ENCODE measurements at places on chromosomes 11 and 22.

- no peak for DNase-seq
Measured at GRCh38 chr11:119384332-119384731, 2.8 kb upstream of the USP2 start.

DNA sequence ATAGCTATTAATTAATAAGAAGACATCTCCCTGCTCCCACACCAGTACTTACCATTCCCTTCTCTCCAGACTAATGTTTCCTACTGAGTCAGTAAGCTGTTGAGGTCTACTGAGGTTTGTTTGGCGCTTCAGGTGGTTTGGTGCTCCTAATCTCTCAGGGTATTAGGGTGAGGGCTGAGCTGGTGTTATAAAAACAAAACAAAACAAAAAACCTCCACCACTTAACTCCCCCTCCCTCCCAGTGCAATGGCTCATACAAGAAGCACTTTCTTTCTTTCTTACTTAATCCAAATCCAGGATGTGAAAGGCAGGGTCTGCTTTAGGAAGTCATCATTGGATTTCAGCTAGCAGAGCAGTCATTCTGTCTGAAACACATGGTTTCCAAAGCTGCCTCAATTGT, 15.3 kb downstream of the CSTPP1 start:
- no peak for DNase-seq

GRCh38 chr11:133787379-133788141, 57.8 kb downstream of the SPATA19 start:
- no peak for DNase-seq

DNA sequence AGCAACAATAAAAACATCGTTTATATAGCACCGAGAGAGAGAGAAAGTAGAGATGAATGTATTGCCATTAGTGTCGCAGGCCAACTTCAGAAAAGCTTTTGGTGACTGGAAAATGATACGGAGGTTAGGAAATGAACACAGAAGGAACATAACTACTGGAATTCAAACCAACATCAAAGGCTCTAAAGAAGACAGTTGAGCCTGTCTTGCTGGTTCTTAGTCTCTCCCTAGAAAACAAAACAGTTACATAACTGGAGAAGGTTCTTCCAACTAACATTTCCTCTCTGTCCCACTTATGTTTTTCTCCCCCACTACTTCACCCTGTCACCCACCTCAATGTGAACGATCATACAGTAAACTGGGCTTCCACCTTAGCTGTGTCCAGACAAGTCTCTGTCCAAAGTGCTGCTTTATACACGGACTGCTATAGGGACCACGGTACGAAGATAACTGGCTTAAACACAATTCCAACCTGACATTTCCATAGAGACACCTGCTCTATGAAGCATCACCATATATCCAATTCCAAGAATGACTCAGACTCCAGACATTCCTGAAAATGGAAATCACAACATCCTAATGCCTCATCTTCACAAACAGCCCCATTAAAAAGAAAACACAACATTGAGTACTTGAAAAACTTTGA, 85.2 kb upstream of the ARHGAP32 start:
- no peak for DNase-seq

DNA sequence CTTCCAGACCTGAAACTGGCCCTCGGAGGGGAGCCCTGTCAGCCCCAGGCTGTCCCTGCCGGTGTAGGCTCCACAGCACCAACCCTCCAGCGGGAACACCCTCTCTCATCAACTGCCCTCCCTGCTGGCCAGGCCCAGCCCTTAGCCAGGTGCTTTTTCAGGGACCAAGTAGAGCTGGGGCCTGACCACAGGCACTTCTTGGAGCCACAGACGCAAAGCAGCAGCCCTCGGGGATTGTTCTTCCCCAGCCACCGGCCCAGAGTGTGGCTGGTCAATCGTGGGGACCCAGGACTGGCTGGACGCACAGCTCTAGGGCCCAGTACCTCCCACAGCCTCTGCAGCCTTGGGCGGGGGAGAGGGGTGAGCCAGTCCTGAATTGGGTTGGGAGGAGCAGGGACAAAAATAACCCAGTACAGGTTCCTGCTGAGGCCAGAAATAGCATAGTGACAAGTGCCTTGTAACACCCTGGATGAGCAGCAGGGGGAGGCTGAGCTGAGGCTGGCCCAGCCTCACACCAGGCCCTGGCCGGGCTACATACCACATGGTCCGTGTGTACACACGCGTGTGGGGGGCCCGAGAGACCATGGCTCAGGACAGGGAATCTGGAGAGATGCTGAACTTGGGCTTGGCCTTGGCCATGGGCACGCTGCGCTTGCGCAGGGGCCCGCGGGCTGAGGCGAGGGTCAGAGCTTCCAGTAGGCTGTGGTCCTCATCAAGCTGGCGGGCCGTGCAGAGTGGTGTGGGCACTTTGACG, 2.0 kb downstream of the KCNJ11 start:
- DNase-seq = no peak

- no peak for DNase-seq
Measured at GRCh38 chr11:100942016-100942415, 187.6 kb downstream of the PGR start.

- no peak for DNase-seq
Measured at GRCh38 chr11:134038897-134039470, 29.9 kb upstream of the JAM3 start.

- DNase-seq = no peak
Measured at GRCh38 chr11:61554172-61554988, 26.5 kb downstream of the SYT7 start.

DNA sequence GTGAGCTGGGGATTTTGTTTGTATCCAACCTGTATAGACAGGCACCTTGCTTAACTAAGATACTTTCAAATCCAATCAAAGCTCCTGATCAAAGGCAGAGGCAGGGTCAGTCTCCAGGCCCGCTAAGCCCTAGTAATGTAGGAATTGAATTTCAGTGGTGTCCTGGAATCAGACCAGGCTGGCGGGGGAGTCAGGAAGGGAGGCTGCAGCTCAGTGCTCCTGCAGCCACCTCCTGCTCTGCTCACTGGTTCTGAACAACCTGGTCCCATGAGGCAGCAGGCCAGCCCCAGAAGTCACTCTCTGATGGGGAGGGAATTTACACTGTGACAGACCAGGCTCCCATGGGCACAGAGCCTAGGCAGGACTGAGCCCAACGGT, 38.5 kb upstream of the GALNT18 start:
- DNase-seq = no peak

GRCh38 chr11:96817482-96818399, 427.9 kb downstream of the JRKL start:
- no peak for DNase-seq

- no peak for DNase-seq
Measured at GRCh38 chr11:93504110-93505095, 38.8 kb downstream of the SMCO4 start.

GRCh38 chr11:64996710-64997380, at the start of gene BATF2:
Gene BATF2 (minus strand): TSS chr11:64996971. CDS start chr11:64996914, 57 bp downstream.
- no peak for DNase-seq

DNA sequence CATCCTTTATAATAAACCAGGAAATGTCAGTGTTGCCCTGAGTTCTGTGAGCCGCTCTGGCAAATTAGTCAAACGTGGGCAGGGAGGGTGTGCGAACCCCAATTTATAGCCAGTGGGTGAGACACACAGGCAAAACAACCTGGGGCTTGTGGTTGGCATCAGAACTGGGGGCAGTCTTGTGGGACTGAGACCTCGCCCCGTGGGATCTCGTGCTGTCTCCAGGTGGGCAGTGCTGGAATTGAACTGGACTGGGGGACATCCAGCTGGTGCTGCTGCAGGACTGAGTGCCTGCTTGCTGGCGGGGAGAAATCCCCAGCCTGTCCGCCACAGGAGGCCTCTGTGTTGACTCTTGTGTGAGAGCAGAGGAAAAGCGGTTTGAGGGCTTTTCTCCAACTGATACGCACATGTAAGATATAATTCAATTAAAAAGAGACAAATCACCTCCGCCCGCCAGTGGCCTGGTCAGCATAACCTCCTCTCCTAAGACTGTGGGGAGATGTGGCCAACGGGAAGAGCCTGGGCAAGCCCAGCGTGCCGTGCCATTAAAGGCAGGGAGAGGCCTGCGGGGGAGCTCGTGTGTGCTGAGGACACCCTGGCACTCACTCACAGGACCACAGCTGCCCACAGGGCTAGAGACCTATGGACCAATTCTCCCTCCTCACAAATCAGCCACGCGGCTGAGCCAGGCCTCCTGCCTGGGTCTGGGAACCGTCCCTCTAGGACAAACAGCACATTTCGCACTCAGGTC, 18.4 kb downstream of the SULT4A1 start:
- no peak for DNase-seq

- DNase-seq = no peak
Measured at GRCh38 chr11:117180020-117180419, 1.5 kb downstream of the SIDT2 start.

DNA sequence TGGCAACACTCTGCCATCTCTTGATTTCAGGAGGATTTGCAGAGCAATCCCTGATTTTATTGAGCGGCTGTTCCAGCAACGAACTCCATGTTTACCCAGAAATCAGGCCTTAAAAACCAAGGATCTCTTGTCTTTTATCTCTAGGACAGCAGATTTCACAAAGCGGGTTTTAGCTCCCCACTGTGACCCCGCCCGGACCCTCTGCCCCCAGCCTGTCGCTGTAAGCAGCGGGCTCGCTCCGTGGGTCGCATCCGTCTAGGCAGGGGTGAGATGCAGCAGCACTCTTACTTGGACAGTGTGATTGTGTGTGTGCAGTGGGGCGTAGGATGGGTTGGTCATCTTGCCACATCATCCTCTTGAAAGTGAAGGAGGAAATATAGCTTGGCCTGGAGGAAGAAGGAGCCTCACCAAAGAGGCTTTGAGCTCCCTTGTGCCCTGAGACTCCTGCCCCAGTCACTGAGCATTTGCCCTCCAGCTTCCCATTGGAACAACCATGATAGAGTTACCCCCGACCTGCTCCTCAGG, 189.2 kb upstream of the TBCEL start:
- DNase-seq = no peak

Measured in stimulated activated CD8-positive, alpha-beta memory T cell treated with anti-CD3 and anti-CD28 coated beads, Interleukin-4, amount 100 ng/mL, for 1 hour (primary cell).